ENCODE measurements at places on chromosomes 2 and 18. TPM values are rescaled to one million over a fixed set of nuclear protein-coding genes. Genes with fewer than 3 reads are reported as not detected.

STAT4 gene
- total RNA-seq: 0.51 TPM

FAP gene
- 96.1 TPM for total RNA-seq

PUM2 gene
- 54.2 TPM for total RNA-seq

ABCB11 gene
- not detected for total RNA-seq

COL4A3 gene
- 0.33 TPM for total RNA-seq

MAP2 gene
- 51.0 TPM for total RNA-seq

SERPINB13 gene
- not detected for total RNA-seq

EMILIN1 gene
- 251 TPM for total RNA-seq

ABCG5 gene
- total RNA-seq: not detected

RESP18 gene
- not detected for total RNA-seq

CROCC2 gene
- 0.51 TPM for total RNA-seq

EVX2 gene
- total RNA-seq: not detected

DPP4 gene
- 297 TPM for total RNA-seq

Measured in fibroblast of lung (primary cell).